ENCODE measurements at places on chromosomes 1 and 21. TPM values are rescaled to one million over a fixed set of nuclear protein-coding genes. Genes with fewer than 3 reads are reported as not detected.

LEPR gene
- 108 TPM for total RNA-seq

ARMH1 gene
- 5.7 TPM for total RNA-seq

HAX1 gene
- total RNA-seq: 82.7 TPM

SLAMF9 gene
- not detected for total RNA-seq

PAPPA2 gene
- total RNA-seq: not detected

CD160 gene
- 0.20 TPM for total RNA-seq

All from ovary (tissue), 10 donors.